ENCODE measurements at places on chromosomes 7 and 10.

GRCh38 chr7:156765901-156766656, 125.5 kb downstream of the RNF32 start:
- DNase-seq: no peak

DNA sequence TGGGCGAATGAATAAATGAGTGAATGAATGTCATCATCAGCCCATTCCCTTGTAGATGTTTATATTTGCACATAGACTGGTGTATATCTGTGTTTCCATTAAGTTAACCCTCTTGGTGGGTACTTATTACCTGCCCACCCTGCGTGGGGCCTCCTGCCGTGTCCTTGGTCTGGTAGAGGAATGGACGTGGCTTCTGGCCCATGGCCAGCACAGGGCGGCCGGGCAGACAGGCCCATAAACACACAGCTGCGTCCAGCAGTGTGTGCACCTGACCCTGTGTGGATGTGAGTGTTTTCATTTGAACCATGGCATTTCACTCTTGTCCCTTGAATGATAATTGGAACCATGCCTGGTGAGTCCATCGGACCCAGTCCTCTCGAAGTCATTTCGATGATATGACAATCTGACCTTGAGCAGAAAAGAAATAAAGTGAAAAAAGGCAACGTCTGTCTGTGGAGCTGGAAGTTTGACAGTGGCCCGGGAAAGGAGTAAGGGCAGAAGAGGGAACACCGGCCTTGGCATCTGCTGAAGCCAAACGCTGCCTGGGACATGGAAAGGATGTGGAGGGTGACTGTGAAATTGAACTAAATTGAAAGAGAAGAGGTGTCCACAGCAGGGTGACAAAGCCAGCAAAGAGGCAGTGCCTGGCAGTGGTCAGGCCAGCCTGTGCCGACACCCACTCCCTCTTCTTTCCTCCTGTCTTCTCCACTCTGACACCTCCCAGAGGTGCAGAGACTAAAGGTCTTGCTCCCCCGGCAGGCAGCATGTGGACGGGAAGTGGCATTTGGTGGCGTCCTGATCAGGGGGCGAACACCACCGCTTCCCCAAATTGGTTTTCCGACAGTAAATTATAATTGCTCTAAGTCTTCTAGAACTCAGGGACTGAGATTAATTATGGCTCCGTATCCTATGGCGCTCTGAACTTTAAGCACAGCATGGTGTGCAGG, 199.0 kb upstream of the ZMIZ1 start:
- DNase-seq: no peak

- no peak for DNase-seq
These were observed 180.3 kb upstream of the GRB10 start for GRCh38 chr7:50962962-50963374.

GRCh38 chr10:44180321-44181168, 204.4 kb downstream of the CXCL12 start:
- DNase-seq: peak; percentile 14

DNA sequence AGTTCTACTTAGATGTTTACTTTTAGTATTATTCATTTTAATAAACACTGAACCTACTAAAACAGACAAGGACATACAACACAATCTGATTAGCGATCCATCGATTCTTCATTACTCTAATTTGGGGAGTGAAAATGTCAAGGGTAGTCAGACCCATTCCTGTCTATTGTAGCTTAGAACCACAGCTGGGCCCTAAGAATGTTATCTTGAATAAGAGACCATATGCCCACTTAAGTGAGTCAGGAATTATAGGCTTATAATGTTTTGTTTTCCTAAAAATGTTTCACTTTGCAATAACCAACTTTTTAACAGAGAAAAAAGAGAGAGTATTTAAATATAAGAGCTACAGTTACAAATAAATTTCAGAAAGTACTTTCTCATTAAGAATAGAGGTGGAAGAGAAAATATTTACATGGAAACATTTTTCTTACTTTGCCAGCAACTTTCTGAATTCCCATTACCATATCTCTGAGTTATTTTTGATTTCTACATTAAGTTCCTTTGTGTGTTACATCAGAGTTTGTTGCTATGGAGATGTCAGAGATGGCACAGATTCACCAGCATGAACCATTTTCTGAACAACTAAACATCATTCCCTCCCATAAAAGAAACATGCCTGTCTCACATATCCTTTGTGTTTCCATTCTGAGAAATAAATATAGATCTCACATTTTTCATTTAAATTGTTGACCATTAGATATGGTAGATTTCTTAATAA, 75.4 kb upstream of the SLC13A1 start:
- no peak for DNase-seq

- no peak for DNase-seq
These were observed 31.0 kb upstream of the PFKP start for GRCh38 chr10:3036155-3037021.
